ENCODE measurements at places on chromosomes 12 and 14. TPM values are rescaled to one million over a fixed set of nuclear protein-coding genes. Genes with fewer than 3 reads are reported as not detected.

The CLEC14A gene
- 192 TPM for total RNA-seq

- no peak for DNase-seq
- H3K4me3 ChIP-seq = no peak overlapping the region
- H3K4me1 ChIP-seq = no peaks in the 10 kb centered on the region
- H3K27me3 ChIP-seq = no peaks in the 10 kb centered on the region
Observed at GRCh38 chr14:53501361-53502211, 348.5 kb upstream of the DDHD1 start.

- no peak overlapping the region for H3K27ac ChIP-seq
- H3K4me3 ChIP-seq = no peak overlapping the region
- DNase-seq = no peak
- H3K27me3 ChIP-seq = no peaks in the 10 kb centered on the region
- H3K36me3 ChIP-seq = no peaks in the 10 kb centered on the region
Observed at GRCh38 chr12:94779485-94779884, 129.1 kb upstream of the TMCC3 start.

The TSPAN9 gene
- 109 TPM for total RNA-seq

DNA sequence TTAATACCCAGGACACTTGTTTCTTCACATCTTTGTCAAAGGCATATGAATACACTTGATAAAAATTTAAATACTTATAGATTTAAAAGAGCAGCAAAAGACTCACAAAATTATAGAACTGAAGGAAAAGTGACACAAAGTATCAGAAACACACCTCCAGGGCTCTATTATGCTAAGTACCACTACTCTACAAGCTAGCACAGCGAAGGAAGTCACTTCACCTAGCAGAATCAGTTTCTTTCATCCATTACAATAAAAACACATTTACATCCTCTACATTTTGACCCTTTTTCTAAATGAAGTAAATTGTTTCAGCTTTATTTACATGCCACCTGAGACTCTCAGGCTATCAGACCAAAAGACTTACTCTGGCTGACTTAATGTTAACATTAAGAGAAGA lies 26.6 kb upstream of the PTPRB start:
- peaks cover 2% of the 10 kb centered on the region for H3K4me1 ChIP-seq
- DNase-seq = no peak
- H3K27ac ChIP-seq = no peak overlapping the region
- H3K36me3 ChIP-seq = no peaks in the 10 kb centered on the region
- no peak overlapping the region for H3K4me3 ChIP-seq
- no peaks in the 10 kb centered on the region for H3K27me3 ChIP-seq

GRCh38 chr14:47917344-47917954 lies 242.0 kb upstream of the MDGA2 start:
- no peaks in the 10 kb centered on the region for H3K27me3 ChIP-seq
- H3K4me3 ChIP-seq = no peak overlapping the region
- H3K36me3 ChIP-seq = no peaks in the 10 kb centered on the region
- H3K4me1 ChIP-seq = no peaks in the 10 kb centered on the region
- H3K27ac ChIP-seq = no peak overlapping the region

The PLBD1 gene
- 15.2 TPM for total RNA-seq

DNA sequence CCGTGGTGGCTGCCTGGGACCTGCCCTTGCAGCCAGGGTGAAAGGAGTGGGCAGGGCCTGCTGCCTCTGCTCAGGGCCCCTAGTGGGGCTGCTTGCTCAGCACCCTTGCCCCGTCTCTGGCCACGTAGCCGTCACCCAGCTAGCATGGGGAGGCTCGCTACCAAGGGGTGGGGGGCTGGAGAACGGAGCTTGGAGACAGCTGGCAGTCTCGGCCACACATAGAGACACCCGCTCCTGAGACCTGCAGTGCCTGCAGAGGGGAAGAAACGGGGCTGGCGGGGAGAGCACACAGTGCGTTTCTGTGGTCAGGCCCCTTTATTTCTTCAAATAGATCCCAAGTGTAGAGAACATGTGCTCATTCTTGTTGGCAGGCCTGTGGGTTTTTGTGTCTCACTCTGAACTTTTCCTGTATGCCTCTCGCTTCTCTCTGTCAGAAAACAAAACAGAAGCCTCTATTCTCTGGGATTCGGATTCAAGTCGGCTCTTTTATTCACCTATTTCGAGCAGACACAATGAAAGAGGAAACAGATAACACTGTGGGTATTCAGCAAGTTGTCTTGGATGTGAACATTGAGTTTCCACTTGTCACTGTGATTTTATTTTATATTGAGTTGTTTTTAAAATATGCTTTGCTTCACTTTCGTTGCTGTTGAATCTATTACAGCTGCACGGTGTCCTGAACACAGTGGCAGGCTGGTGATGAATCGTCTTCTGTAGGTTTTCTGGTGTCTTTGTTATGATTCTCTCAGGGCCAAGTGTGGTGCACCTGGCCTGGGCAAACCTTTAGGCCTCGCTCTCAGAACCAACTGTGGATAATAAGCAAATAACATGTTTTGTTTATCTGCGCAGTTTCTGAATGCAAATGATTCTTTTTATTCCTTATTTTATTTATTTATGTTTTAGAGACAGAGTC lies 26.5 kb downstream of the PACS2 start:
- no peaks in the 10 kb centered on the region for H3K27me3 ChIP-seq
- no peak overlapping the region for H3K27ac ChIP-seq
- no peak for DNase-seq
- no peaks in the 10 kb centered on the region for H3K4me1 ChIP-seq

DNA sequence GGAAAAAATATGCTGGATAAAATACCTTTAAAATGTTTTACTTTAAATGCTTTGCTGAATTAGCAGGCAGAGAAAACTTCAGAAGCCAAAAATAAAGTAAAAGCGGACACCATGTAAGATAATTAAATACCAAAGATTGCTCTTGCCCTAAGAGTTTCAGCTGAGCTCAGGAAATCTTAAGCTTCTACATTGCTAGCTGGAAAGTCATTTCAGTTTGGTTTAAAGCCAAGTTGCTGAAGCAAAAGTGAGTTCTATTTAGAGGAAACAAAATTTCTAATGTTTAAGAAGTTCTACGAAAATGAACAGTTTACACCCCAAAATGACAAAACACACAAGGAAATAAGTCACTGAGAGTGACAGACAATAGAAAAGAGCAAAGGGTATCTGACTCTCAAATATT lies 310.0 kb downstream of the ADAMTS20 start:
- H3K36me3 ChIP-seq = no peaks in the 10 kb centered on the region
- no peak overlapping the region for H3K4me3 ChIP-seq
- no peak for DNase-seq
- no peaks in the 10 kb centered on the region for H3K4me1 ChIP-seq
- H3K27ac ChIP-seq = no peak overlapping the region
- no peaks in the 10 kb centered on the region for H3K27me3 ChIP-seq

- H3K27me3 ChIP-seq = no peaks in the 10 kb centered on the region
- H3K27ac ChIP-seq = no peak overlapping the region
- no peaks in the 10 kb centered on the region for H3K4me1 ChIP-seq
- H3K4me3 ChIP-seq = no peak overlapping the region
Observed at GRCh38 chr12:52895726-52896189, 9.1 kb downstream of the KRT8 start.

DNA sequence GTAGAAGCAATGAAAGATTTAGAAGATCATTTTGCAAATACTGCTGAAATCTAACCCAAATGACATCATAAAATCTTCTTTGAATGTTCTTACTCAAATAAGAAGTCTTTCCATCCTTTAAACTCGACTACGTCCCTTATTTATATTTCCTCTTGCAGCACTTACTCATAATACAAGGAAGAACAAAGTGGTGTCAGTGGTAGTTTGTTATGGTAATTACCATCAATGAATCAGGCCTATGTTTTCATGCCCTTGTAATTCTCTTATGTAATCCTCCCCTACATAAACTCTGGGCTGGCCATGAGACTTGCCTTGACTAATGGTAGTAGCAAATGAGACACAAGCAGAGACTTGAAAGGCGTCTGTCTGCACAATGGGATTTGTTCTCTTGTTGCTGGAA lies 17.0 kb downstream of the EEA1 start:
- H3K4me1 ChIP-seq = peaks cover 5% of the 10 kb centered on the region
- H3K36me3 ChIP-seq = no peaks in the 10 kb centered on the region
- DNase-seq = no peak
- no peak overlapping the region for H3K4me3 ChIP-seq

The ACVR1B gene
- 18.7 TPM for total RNA-seq

DNA sequence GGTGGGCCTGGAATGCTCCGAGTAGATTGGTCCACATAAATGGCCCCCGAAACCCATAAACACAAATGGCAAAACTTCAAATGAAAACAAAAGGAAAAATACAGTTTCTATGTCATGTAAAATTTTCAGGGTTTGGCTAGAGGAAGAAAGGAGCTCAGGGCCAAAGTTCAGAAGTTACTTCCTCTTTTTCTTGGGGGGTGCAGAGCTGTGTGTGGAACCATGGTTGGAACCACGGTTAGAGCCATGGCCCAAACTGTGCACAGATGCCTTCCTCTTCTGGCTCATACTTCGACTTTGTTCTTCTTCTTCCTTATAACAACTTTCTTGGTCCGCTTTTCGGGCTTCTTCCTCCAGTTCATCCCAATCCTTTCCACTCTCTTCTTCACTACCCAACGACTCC lies 51.7 kb downstream of the MGST1 start:
- no peak overlapping the region for H3K27ac ChIP-seq
- no peaks in the 10 kb centered on the region for H3K4me1 ChIP-seq
- DNase-seq = no peak
- no peaks in the 10 kb centered on the region for H3K36me3 ChIP-seq

DNA sequence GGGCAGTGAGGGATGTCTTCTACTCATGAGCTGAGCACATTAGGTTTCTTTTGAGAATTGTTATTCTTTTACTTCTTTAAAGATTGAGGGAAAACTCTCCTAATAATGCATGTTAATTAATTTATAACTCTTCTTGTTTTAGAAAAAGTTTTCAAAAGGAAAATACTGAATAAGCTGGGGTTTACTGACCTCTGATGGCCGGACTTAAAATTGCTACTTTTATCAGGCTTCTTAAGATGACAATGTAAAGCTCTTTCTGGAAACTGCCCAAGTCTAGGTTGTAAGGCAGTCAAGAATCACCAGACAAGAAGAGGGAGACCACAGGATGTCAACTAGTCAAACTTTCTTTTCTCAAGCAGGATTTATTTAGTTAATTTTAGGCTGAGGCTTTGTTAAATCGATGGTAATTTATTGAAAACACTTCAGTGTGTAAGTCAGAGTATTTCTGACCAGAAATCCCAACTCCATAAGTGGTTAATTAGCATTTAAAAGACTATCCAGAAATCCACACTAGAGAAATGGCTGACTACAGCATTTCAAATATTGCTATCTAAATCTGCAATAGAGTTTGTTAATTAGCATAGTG lies 82.1 kb downstream of the AVPR1A start:
- H3K36me3 ChIP-seq = no peaks in the 10 kb centered on the region
- no peaks in the 10 kb centered on the region for H3K4me1 ChIP-seq
- no peak overlapping the region for H3K27ac ChIP-seq
- no peak overlapping the region for H3K4me3 ChIP-seq

The TBC1D30 gene
- total RNA-seq = 53.0 TPM

The OVCH1 gene
- total RNA-seq = 2.6 TPM

DNA sequence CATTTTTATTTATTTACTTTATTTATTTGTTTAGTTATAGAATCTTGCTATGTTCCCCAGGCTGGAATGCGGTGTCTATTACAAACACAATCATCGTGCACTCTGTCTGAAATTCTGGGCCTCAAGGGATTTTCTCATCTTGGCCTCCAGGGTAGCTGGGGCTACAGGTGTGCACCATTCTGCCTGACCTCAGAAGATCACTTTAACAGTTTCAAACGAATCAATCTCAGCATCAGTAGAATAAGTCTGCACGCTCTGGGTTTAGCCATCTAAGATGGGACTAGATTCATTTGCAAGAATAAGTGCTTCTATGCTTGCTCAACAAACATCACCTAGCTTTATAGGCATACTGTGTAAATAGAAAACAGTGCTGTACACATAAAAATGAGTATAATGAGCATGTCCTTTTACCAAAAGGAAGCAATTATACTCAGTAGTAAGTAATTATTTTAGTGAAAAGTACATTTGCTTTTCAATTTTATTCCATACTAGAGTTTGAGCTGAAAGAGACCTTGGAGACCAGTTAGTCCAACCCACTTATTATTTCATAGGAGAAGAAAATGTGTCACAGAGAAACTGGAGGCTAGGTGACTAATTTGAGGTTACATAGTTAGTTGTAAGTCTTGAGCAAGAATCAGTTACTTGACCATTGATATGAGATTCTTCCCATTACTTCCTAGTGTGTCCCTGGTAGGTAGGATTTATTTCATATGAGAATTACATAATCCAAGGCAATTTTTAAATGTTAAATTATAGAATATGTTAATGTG lies 456.5 kb upstream of the LMO3 start:
- H3K4me3 ChIP-seq = no peak overlapping the region
- no peaks in the 10 kb centered on the region for H3K36me3 ChIP-seq
- no peaks in the 10 kb centered on the region for H3K4me1 ChIP-seq
- no peaks in the 10 kb centered on the region for H3K27me3 ChIP-seq

- no peak for DNase-seq
- peak overlapping the region; percentile 80 for H3K27ac ChIP-seq
- H3K4me3 ChIP-seq = peak overlapping the region; percentile 75
- H3K27me3 ChIP-seq = peaks cover 9% of the 10 kb centered on the region
Observed at GRCh38 chr12:114685320-114685781, 1.4 kb upstream of the TBX3 start.

DNA sequence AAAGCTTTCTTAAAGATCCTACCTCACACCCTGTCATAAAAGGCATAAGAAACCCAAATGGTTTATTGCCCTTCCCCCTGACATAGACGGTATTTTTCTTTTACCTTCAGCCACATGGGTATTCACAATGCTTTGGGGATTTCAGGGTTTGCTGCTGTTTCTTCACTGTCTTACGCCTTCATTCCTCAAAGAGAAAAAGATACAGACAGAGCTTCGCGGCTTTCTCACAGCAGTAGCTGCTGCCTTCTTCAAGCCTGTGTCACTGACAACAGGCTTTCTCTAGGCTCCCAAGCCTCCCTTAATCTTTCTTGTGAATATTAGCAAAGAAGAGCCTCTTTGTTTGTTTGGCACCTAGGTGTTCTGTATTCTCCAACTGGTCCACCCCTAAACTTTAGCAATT lies 197.4 kb upstream of the ARID2 start:
- H3K27ac ChIP-seq = no peak overlapping the region
- no peaks in the 10 kb centered on the region for H3K36me3 ChIP-seq
- H3K27me3 ChIP-seq = no peaks in the 10 kb centered on the region
- no peaks in the 10 kb centered on the region for H3K4me1 ChIP-seq
- DNase-seq = no peak
- H3K4me3 ChIP-seq = no peak overlapping the region

GRCh38 chr12:6438345-6438744 lies 6.4 kb upstream of the CD27 start:
- H3K27ac ChIP-seq = no peak overlapping the region
- H3K27me3 ChIP-seq = no peaks in the 10 kb centered on the region
- peaks cover 8% of the 10 kb centered on the region for H3K36me3 ChIP-seq
- H3K4me3 ChIP-seq = no peak overlapping the region
- H3K4me1 ChIP-seq = no peaks in the 10 kb centered on the region
- DNase-seq = peak; percentile 38

DNA sequence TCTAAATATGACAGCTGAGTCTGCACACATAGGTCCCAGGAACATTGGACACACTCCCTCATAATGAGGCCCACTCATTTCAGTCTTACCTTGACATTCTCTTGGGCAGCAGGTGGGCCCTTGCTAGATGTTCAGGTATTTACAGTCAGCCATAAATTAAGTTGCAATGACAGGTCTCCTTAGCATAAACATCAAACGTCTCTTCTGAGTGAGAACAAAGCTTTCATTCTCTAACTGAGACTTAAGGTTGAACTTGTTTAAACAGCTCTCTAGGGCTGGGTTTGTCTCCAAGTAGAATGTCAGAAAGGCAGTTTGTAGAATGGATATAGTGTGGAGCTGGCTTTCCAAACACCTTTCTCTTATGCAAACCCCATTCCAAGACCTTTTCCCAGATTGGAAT lies 10.3 kb downstream of the ACVR1B start:
- H3K27me3 ChIP-seq = no peaks in the 10 kb centered on the region
- H3K27ac ChIP-seq = no peak overlapping the region
- H3K36me3 ChIP-seq = peaks cover 13% of the 10 kb centered on the region
- peak; percentile 28 for DNase-seq

The CLMN gene
- total RNA-seq = 4.7 TPM
